ENCODE measurements at places on chromosomes 6 and 20.

- no peak for DNase-seq
Measured at GRCh38 chr6:14918200-14918907, 327.5 kb upstream of the JARID2 start.

DNA sequence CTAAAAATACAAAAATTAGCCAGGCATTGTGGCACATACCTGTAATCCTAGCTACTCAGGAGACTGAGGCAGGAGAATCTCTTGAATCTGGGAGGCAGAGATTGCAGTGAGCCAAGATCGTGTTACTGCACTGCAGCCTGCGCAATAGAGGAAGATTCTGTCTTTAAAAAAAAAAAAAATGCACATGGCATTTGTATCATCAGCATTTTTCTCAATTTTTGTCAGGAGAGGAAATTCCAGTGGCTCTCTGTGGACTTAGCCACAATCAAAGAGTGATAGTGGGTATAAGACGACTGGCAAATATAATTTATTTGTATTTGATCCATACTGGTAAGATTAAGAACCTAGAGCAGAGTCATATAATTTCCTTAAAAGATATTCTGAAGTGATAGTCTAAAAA, 28.6 kb downstream of the DEFB114 start:
- DNase-seq = no peak

- no peak for DNase-seq
Measured at GRCh38 chr6:104301951-104302350, 557.8 kb downstream of the HACE1 start.

DNA sequence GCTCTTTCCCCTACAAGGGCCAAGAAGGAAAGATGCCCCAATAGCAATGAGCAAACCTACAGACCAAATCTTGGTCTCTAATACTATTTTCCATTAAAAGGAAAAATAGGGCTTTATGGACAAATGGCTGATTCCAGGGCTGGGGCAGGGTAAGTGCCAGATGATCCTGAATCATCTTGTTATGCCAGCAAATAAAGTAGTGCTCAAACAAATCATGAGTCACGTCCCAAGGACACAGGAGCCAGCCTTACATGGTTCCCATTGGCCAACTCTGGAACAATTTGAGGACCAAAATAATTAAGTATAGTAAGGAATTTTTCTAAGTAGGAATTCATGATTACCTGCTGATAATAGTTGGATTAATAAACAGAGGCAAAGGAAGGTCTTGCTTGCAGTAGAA, 53.2 kb upstream of the NKX2-4 start:
- DNase-seq = no peak

- DNase-seq = no peak
Measured at GRCh38 chr6:143505537-143505936, 6.0 kb downstream of the FUCA2 start.

GRCh38 chr6:113640051-113640450, 217.1 kb upstream of the MARCKS start:
- no peak for DNase-seq

DNA sequence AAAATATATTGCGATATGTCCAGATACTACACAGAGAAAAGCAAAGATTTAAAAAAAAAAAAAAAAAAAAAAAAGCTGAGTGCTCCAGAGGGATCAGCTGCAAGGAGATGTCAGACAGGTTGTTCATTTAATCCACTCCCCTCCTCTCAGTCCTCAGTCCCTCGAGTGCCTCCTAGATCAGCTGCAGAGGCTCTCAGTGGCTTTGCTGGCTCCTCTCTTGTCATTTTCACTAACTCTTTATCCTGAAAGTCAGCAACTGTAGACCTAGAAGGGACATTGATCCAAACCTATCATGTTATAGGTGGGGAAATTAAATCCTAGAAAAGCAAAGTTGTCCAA, 61.6 kb downstream of the KIAA0319 start:
- peak; percentile 42 for DNase-seq

GRCh38 chr6:43767553-43768505, 2.2 kb upstream of the VEGFA start:
- DNase-seq = no peak
